ENCODE measurements at places on chromosomes 3 and 15.

GRCh38 chr3:160381470-160381869 lies 17.6 kb downstream of the IFT80 start:
- no peak for DNase-seq

GRCh38 chr15:91224755-91225380 lies 124.8 kb downstream of the SV2B start:
- DNase-seq: no peak

- DNase-seq: no peak
Measured at GRCh38 chr15:100642950-100643338, 40.6 kb downstream of the ASB7 start.

DNA sequence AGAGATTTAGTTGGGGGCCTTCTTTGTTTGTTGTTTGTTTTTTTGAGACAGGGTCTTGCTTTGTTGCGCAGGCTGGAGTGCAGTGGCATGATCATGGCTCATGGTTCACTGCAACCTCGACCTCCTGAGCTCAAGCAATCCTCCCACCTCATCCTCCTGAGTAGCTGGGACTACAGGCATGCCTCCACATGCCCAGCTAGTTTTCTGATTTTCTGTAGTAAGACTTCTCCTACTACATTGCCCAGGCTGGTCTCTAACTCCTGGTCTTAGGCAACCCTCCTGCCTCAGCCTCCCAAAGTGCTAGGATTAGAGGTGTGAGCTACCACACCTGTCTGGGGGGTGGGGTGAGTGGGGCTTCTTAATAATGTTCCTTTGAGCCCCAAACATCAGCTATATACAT lies 148.3 kb upstream of the ADAMTS9 start:
- DNase-seq: no peak

GRCh38 chr3:81249540-81250029 lies 511.9 kb downstream of the GBE1 start:
- no peak for DNase-seq

- no peak for DNase-seq
Measured at GRCh38 chr3:155241579-155241978, 51.9 kb downstream of the STRIT1 start.

- no peak for DNase-seq
Measured at GRCh38 chr3:44992555-44993470, 16.8 kb downstream of the EXOSC7 start.

DNA sequence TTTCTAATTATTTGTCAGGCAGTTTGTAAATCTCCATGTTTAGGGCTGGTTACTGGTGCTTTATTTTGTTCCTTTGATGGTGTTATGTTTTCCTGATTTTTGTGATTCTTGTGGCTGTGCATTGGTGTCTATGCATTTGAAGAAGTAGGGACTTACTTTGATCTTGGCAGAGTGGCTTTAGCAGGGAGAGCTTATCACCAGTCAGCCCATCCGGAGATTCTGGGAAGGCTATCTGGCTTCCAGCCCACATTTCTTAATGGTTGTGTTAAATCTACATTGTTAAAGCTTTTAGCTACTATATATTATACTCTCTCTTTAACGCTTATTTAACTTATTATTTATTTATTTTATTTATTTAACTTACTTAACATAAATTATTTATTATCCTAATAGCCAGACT lies 35.1 kb downstream of the FBXL2 start:
- no peak for DNase-seq

DNA sequence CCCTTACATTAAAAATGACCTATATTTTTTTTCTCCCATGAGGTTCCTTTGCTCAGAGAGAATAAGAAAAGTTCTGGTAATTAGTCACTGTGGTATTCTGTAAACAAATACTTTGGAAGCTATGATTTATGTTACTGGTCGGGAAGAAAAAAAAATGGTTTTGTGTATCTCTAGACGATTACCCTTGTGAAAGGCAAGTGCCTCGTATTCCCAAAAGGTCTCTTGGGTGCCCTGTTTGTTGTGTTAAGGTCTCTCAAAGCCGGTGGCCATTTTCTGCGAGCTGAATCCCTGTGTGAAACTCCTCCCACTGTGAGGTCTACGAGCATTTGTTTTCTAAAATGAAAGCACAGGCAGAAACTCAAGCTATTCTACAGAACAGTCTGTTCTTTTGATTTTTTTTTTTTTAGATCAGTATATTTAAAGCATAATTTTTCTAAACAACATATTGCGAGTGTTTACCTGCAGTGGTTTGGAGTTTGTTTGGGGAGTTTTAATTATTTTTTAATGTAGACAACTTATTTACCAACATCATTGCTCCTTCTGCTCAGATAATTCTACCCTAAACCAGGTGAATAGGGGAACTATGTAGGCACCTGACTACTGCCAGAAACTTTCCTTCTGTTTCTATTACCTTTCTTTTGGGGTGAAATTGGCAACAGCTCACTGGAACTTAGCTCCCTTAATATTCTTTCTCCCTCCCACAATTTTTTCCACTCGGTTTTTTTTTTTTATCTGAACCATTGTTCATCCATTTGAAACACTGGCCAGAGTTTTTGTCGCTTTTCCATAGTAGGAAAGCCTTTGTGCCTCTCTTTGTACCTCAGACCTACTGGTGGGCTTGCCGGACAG lies 44.0 kb downstream of the ZBTB38 start:
- DNase-seq: peak; percentile 19

- no peak for DNase-seq
Measured at GRCh38 chr3:114848643-114849350, 298.3 kb downstream of the ZBTB20 start.

- DNase-seq: peak; percentile 44
Measured at GRCh38 chr15:44584162-44584749, 47.3 kb downstream of the EIF3J start.

DNA sequence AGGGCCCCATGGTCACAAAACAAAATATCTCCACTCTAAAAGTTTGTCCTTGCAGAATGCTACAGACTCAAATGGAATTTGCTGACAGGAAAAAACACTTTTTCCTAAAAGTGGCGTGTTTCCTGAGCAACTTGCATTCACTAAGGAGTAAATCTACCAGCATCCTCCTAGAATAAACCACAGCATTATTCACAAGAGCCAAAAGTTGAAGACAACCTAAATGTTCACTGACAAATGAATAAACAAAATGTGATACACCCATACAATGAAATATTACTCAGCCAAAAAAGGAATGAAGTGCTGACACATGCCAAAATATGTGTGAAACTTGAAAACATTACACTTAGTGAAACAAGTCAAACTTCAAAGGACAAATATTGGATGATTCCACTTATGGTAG lies 28.9 kb downstream of the ITGB5 start:
- no peak for DNase-seq

DNA sequence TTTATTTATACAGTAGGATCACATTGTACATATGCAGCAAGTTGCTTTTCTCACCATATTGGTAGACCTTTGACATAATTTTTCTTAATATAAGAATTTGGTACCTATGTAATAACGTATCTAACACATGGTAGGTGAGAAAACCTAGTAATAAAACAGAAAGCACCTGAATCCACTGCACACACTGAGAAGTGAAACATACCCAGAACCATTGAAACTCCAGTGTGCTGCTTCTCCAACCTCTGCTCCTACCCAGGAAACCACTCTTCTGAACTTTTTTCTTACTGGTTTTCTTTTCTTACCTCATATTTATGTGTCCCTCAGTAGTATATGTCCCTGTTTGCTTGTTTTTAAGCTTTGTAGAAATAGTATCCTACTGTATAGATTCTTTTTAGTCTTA lies 293.0 kb downstream of the UBE2E2 start:
- DNase-seq: no peak

- no peak for DNase-seq
Measured at GRCh38 chr3:185176750-185177359, 24.0 kb upstream of the C3orf70 start.

GRCh38 chr3:34070831-34071585 lies 272.6 kb downstream of the PDCD6IP start:
- DNase-seq: no peak

GRCh38 chr15:40114218-40114617 lies 5.5 kb upstream of the BMF start:
- no peak for DNase-seq

DNA sequence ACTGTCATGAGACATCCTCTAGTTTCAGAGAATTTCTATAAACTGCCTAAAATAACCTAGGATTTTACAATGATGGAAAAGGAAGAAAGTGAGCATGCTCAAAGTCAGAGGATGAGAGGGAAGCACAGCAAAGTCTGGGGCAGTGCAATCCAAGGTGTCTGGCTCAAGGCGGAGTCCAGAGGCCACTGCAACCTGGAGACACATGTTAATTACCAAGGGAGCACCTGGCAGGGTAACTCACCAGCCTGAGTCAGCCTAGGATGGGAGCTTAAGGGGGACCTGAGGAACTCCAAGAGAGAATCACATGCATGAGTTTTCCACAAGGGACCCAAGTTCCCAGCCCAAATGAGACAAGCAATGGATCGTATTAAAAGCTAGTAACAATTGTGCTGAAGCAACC lies 49.8 kb downstream of the PLD1 start:
- no peak for DNase-seq

DNA sequence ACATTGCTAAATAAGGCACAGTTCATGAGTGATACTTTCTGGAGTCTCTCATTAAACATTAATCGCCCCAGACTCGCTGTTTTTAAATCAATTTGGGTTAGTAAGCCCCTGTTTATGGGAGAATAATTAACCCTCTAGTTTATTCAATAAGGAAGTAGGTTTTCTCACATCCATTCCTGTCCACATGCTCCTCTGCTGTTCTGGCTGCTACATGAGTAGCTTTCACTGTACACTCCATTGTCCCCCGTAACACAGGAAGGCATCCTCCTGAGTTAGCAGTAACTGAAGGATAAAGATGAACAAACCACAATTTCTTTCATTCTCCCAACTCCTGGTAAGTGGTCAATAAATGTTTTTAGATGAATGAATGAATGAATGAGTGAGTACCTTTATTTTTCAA lies 378.5 kb downstream of the DIPK2A start:
- DNase-seq: no peak

GRCh38 chr3:71579935-71580406 lies 3.6 kb downstream of the FOXP1 start:
- DNase-seq: no peak

- DNase-seq: no peak
Measured at GRCh38 chr3:72786668-72787067, 61.6 kb downstream of the SHQ1 start.

DNA sequence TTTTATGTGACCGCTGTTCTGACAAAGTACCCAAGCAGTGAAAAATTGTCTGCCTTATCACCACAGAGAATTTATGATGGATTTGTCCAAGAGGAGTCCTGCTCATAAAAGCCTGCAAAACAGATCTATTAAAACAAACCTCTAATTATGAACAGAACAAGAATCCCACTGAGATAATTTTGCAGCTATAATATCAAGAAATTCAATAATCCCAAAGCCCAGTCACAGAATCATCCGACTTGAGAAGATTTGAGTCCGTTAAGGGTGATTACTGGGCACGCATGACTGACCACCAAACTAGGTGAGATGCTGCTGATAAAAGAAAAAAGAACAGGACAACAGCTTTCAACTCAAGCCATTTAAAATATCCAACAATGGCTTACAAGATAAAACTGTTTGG lies 231.0 kb upstream of the WNT5A start:
- no peak for DNase-seq

- DNase-seq: no peak
Measured at GRCh38 chr3:131658115-131658514, 155.3 kb upstream of the MRPL3 start.

DNA sequence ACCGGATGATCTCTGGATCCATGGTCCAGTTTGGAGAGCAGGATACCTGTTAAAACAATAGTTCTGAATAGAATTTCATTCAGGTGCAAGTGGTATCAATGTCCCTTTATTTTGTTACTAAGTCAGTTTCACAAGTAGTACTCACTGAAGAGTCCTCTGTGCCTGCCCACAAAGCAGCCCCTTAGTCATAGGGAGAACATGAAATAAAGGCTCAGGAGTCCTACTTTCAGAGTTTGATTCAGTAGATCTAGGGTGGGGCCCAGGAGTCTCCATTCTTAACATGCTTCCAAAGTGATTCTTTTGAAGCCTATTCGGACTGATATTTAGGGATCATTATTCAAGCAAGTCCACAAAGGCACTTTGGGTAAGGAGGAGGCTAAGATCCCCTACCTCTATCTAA lies 79.8 kb upstream of the ACKR4 start:
- no peak for DNase-seq

- DNase-seq: no peak
Measured at GRCh38 chr3:115581362-115582135, 41.8 kb upstream of the GAP43 start.

- DNase-seq: no peak
Measured at GRCh38 chr15:47577000-47577399, 140.3 kb upstream of the SEMA6D start.

DNA sequence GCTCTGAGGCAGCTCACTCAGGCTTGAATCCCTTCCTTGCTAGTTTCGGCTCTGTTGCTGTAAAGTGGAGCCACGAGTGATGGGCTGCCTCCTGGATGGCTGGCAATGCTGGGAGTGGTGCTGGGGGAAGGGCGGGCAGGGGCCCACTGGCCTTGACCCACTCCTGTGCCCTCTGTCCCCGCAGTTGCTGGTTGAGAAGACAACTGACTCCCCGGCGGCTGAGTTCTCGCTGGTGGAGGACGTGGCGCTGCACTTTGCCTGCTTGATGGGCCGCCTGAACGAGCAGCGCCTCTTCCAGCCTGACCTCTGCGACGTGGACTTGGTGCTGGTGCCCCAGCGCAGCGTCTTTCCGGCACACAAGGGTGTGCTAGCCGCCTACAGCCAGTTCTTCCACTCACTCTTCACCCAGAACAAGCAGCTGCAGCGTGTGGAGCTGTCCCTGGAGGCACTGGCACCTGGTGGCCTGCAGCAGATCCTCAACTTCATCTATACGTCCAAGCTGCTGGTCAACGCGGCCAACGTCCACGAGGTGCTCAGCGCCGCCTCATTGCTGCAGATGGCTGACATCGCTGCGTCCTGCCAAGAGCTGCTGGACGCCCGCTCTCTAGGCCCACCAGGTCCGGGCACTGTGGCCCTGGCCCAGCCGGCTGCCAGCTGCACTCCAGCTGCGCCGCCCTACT lies 4.7 kb downstream of the ZBTB47 start:
- no peak for DNase-seq

DNA sequence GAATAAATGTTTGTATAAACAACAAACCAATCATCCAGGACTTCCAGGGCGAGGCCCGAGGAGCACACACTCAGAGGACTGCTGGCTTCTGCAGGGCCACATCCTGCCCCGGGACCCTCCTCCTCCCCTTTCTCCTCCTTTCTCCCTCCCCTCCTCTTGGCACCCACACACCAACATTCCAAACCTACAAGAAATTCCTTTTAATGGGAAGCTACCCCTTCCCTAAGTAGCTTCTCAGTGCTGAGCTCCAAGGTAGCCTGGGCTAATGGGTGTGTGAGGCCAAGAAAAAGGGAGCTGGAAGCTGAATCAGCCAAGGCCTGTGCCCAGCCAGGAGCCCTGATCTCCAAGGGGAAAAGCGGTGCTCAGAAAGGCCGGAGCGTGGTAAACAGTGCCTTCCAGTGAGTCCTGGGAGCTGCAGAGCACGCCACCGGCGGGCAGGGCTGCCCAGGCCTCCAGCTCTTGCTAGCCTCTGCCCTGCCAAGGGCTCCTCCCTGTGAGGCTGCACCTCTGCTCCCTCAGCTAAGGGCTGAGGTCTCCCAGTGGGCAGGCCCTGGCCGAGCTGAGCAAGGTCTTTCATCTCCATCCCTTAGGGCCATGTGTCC lies 3.9 kb downstream of the ITIH3 start:
- DNase-seq: no peak
